ENCODE measurements at places on chromosomes 16 and 17.

- no peak for DNase-seq
Measured at GRCh38 chr17:80018917-80019651, 16.6 kb downstream of the TBC1D16 start.

DNA sequence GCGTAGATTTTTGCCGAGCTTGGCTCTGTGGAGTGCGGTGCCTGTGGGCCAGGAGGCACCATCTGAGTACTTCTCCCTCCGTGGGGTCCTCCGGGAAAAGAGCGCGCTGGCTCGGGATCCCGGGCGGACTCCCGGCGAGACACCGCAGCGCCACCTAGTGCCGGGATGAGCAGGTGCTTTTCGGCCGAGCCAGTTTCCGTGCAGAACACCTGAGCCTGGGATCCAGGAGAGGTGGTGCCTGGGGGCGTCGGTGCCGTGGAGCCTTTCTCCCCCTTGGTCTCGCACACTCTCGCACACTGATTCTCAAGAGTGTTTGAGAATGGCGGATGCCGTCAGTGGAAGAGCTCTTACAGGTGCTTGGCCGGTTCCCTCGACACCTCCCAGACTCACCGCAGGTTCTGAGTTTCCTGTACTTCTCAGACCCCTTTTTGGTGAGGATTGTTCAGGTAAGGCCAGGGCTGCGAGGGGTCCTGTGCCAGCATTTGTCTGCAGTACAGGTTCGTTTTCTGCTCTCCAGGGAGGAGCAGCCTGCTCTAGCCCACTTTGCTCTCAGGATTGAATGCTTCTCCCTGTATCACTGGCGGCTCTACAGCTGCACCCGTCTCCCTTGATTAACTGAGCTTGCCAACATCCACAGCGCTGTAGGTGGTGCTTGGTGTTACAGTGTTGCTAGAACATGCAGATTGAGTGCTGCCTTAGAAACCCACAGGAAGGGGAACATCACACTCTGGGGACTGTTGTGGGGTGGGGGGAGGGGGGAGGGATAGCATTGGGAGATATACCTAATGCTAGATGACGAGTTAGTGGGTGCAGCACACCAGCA, 23.3 kb downstream of the TBCD start:
- no peak for DNase-seq

- no peak for DNase-seq
Measured at GRCh38 chr16:88531931-88532433, 38.2 kb upstream of the ZC3H18 start.

DNA sequence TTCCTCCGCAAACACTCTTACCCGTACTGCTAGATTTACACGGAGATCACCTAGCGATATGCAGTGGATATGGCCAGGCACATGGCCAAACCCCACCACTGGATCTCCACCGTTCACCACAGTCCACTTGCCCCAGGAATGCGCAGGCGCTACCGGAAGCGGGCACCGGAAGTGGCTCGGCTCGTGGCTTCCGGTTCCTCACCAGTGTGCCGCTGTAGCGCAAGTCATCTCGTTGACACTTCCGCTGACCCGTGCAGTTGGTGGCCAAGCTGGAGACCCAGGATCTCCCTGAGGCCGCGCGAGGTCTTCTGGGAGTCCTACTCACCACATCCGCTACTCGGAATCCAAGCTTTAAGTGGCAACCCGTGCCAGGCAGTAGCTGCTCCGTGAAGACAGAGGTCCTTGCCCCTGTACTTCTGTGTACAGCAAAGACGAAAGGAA, 11.5 kb downstream of the ZNF597 start:
- peak; percentile 30 for DNase-seq

All from activated T-helper 9 cell treated with anti-CD3 and anti-CD28 coated beads, Interleukin-2, amount 50 U/mL, for 16 hours (primary cell).